IPS DF 19.7 (cell line): ENCODE measurements at places on chromosomes 1 and 21.

DNA sequence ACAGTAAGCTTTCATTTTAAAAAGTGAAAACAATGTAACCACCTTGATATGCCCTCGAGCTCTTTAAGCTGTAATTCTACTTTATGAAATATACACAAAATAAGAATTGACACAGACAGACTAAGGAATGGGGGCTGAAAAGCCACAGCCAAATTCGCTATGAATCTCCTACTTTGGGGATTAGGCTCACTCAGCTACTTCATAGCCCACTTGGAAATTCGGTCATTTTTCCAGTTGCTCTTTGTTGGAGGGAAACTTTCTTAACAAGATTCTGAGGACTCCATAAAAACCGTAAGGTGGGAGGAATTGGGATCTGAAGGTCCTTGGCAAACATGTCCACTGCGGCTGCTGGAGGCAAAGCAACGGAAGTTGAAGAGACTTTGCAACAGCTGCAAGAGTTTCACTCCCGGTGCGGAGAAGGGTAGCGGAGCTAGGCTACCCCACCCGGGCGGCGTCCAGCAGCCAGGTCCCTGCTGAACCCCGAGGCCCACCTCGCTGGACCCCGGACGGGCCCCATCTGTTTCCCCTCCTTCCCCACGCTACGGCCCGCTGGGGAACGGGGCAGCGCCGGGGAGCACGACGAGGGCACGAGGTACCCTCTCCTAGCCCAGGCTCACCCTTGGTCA, 634 bp downstream of the MYCBP start:
- DNase-seq: no peak

DNA sequence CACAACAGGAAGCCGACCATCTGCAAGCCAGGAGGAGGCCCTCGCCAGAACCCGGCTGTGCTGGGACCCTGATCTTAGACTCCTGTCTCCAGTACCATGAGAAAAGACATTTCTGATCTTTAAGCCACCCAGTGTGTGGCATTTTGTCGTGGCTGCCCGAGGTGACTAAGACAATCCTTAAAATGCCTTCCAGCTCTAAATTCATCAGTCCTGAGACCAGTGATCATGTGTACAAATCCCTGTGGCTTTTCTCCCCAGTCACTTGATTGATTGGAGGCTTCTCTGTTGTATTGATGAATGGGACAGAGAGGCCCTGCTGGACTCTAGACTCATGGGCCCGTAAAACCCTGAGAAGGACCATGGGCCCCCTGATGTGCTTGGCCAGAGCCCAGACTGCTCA, 36.1 kb downstream of the B3GALT5 start:
- no peak for DNase-seq

DNA sequence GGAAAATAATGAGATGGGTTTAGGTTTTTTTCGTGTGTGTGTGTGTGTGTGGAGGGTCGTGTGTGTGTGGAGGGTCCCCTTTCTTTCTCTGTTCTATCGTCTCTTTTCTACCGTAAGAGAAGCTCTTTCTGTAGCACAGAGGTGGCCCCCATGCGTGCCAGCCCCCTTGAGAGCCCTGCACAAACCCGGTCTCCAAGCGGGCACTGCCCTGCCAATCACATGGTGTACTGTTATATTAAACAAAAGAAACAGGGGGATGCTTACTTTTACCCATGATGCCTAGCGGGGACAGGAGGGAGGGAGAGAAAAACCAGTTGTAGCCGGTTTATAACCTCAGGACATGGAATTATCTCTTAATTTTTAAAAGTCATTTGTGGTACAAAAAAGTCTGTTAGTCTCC, 41.0 kb downstream of the GATAD2B start:
- no peak for DNase-seq

- no peak for DNase-seq
Observed at GRCh38 chr21:33945652-33946270, 30.2 kb upstream of the ATP5PO start.

DNA sequence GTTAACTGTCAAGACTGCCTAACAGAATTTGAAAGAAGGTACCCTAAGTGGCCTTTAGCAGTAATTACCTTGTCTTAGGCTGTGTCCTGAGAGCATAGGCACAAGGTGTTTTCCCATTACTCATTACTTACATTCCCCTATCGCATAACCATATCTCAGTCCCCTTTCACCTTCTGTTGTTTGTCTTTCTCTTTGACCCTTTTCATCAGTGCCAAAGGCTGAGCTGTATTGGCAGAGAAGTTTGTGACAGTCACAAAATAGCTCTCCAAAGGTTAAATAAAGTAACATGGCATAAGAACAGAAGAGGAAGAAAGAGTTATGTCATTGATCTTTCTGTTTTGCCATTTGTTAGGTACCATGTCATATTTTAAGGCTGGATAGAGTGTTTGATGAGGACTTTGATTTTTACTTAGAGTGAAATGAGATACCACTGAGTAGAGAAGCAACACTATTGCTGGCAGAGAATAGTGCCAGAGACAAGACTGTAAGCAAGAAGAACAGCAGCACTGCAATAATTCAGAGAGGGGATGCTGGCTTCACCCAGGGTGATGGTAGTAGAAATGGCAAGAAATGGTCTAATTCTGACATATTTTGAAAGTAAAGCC, 497.8 kb downstream of the TTLL7 start:
- no peak for DNase-seq

DNA sequence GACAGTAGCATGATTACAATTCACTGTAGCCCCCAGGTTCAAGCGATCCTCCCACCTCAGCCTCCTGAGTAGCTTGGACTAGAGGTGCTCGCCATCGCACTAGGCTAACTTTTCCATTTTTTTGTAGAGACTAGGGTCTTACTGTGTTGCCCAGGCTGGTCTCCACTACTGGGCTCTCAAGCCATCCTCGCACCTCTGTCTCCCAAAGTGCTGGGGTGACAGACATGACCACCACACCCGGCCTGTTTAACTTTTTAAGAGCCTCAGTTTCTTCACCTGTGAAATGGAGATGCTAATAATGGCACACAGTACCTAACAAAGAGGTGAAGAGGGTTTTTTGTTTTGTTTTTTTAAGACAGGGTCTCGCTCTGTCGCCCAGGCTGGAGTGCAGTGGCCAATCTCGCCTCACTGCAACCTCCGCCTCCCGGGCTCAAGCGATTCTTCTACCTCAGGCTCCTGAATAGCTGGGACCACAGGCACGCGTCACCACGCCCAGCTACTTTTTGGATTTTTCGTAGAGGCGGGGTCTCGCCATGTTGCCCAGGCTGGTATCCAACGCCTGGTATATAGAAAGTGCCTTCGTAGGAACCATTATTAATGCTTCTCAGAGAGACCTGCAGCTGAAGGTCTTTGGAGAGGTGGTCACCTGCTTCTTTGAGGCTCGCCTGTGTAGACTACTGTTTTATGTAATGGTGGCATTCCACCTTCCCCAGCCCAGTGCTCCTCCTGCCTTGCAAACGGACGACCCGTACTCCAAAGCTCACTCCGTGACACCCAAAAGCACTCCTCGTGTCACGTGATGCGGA, 567 bp downstream of the PMVK start:
- no peak for DNase-seq

DNA sequence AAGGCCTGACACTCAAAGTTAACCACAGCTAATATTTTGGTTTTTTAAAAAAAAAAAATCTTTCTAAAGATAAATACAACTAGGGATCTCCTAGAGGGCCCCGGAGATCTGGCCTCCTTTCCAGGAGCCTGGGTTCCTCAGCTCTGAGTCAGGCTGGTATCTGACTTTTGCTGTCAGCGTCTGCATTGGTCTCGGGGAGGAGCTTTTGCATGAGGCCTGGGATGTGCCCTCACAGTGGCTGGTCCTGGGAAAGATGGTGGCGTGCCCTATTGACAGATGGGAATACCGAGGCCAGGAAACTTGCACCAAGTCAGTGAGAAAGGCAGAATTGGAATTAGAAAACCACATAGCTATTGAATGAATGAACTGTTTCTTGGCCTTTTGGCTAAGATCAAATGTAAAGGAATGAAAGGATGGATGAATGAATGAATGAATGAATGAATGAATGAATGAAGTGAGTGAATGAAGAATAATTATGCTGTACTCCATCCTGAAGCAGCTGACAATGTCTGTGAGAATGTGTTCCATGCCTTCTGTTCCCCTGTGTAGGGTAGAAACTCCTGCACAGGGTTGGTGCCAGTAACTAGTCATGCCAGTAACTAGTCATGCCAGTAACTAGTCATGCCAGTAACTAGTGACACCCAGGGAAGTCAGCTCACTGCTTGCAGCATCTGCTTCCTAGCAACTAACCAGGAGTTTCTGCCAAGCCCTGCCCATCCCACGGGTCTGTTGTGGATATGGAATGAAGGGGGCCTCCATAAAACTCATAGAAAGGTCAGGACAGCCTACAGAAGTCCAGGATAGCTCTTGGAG, 242.5 kb upstream of the VAMP3 start:
- no peak for DNase-seq

GRCh38 chr1:15390667-15391066, 19.0 kb upstream of the EFHD2 start:
- no peak for DNase-seq

DNA sequence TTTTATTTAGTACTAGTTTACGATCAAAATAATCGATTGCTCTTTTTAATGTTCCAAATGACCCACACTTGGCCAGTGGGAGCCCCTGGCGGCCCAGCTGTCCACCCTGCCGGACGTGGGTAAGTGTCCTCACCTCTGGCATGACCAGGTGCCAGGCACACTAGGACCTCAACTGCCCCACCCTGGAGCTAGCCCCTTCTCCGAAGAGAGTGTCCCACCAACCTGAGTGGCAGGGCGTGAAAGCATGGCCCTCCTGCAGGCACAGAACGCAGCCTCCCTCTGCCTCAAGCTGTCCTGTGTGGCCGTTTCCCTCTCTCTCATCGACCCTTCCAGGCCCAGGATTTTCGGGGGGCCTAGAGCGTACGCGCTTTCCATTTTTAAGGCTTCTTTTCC, 32.9 kb upstream of the AGPAT3 start:
- no peak for DNase-seq

- DNase-seq: no peak
Observed at GRCh38 chr1:199245946-199246345, 607.1 kb downstream of the PTPRC start.

DNA sequence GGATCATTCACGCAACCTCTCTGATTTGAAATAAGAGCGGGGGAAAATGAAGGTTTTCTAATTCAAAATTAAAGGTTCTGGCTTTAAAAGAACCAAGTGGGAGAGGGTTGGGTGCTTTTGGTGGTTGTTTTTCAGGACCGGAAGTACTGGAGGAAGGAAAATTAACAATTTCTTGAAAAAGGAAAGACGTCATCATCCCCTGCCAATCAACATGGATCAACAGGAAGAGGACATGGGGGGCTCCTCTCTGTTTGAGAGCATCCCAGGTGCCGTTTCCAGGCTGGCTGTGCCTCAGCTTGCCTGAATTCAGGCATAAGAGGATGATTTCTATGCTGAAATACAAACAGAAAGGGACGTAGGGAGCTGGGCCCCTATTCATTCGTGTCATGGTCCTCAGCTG, 21.6 kb upstream of the NID1 start:
- no peak for DNase-seq

- peak; percentile 57 for DNase-seq
Observed at GRCh38 chr1:15678578-15678977, 5.5 kb upstream of the PLEKHM2 start.

DNA sequence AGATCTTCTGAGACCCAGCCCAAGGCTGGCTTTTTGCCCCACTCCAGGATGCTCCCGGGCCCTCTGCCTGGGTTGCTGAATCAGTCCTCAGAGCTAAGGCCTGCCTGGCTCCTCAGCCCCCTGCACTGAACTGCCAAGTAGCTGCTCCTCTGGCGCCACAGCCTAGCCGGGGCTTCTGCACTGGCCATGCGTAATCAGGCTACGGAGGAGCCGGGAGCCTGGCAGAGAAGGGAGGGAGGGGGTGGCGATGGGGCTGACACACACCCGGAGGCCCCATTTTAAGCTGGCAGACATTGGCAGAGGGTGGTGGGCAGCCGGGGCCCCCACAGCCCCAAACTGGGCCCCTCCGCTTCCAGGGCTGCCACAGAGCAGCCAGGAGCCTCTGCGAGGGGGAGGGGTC, 38.7 kb downstream of the ALPL start:
- DNase-seq: no peak
